ENCODE measurements at places on chromosomes 2 and 18.

- no peak for DNase-seq
Measured at GRCh38 chr2:35989503-35989902, 366.1 kb upstream of the CRIM1 start.

DNA sequence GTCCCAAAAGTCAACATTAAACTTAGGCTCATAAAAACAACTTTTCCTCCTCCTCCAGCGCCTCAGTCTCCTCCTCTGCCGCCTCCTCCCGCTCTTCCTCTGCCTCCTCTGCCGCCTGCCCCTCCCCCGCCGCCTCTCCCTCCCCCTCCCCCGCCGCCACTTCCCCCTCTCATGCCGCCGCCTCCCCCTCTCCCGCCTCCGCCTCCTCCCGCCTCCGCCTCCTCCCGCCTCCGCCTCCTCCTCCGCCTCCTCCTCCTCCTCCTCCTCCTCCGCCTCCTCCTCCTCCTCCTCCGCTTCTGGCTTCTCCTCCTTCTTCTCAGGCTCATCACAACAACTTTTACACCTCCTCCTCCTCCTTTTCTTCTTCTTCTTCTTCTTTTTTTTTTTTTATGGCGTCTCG, 599.9 kb downstream of the TMEM182 start:
- no peak for DNase-seq

- DNase-seq = no peak
Measured at GRCh38 chr18:24176727-24177416, 38.0 kb downstream of the CABYR start.

GRCh38 chr2:126413079-126413478, 242.9 kb upstream of the GYPC start:
- DNase-seq = no peak

GRCh38 chr2:133888621-133889219, 320.5 kb upstream of the NCKAP5 start:
- no peak for DNase-seq

DNA sequence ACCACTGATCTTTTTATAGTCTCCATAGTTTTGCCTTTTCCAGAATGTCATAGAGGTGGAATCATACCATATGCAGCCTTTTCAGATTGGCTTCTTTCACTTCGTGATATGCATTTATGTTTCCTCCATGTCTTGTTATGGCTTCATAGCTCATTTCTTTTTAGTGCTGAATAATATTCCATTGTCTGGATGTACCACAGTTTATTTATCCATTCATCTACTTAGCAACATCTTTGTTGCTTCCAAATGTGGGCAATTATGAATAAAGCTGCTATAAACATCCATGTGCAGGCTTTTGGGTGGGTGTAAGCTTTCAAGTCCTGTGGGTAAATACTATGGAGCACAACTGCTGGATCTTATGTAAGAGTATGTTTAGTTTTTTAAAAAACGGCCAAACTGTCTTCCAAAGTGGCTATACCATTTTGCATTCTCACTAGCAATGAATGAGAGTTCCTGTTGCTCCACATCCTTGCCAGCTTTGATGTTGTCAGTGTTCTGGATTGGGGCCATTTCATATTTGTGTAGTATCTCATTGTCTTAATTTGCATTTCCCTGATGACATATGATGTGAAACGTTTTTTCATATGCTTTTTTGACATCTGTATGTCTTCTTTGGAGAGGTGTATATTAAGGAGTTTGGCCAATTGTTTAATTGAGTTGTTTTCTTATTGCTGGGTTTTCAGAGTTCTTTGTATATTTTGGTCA, 20.6 kb downstream of the STPG4 start:
- no peak for DNase-seq

DNA sequence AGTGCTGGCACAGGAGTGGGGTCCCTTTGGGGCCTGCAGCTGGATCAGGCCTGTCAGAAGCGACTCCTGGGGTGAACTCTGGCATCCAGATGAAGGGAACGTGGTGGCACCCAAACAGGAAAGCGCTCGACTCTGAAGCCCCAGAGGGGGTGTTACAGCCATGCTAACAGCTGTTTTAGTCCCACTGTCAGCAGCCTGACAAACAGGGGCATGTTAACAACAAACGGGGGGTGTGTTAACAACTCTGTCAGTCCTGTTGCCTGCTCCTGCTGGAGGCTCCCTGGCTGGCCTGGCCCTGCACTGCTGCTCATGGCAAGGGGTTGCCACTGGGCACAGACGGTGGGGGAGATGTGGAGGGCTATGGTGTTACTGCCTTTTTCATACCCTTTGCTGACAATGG, 2.6 kb upstream of the RNU2-63P start:
- no peak for DNase-seq

DNA sequence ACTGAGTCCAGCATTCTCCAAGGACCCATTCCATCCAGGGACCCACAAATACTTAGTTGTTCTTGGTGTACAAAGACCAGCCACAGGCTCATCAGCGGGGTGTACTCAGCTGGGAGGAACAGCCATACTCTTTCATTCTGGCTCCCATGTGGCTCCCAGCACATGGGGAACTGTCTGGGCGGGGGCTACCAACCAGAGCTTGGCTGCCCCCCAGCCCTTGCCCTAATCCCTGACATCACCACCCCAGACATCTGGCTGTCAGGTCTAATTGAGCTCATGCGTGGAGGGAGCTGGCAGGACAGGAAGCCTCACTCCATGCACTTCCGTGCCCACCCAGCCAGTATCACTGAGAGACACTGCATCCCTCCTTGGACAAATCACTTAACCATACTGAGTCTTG, 283.6 kb downstream of the DYSF start:
- DNase-seq = peak; percentile 43

- DNase-seq = no peak
Measured at GRCh38 chr2:215612786-215613185, 176.9 kb upstream of the FN1 start.

GRCh38 chr2:204530464-204530805, 14.8 kb upstream of the PARD3B start:
- no peak for DNase-seq

DNA sequence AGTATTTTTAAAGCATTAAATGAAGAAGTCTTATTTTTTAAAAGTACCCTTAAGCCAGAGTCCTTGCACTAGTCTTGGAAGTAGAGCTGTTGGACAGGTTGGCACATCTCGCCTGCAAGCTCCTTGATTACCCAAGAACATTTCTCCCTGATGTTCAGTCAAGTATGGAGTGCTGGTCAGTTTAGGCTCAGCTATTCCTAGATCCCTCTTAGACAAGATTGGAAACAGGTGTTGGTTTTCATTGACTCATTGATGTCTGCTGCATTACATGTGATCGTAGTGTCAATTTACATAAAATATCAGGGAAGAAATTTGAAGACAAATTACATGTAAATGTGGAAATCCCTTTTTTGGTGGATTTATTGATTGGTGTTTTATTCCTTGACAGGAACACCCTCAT, 170.4 kb downstream of the ZNF407 start:
- DNase-seq = no peak

- DNase-seq = peak; percentile 4
Measured at GRCh38 chr2:221478485-221478863, 93.6 kb downstream of the EPHA4 start.

DNA sequence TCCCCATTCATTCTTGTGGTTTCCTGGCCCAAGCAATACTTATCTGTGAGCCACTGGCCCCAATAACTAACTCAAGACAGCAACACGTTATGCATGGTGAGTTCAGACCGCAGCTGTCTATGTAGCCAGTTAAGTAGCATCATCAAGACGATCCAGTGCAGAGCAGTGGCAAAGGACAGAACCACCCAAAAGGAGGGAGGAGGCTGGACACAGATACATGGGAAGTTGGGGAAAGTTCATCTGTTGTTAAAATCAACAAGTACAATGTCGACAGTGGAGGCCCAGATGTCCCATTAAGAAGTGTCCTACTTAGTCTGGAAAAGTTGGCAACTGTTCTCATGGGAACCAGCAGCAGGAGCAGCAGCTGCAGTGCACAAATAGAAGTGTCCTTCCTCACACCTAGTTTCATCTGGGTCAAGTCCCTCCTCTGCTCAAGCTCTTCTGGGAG, 106.9 kb upstream of the THOC1 start:
- DNase-seq = no peak

DNA sequence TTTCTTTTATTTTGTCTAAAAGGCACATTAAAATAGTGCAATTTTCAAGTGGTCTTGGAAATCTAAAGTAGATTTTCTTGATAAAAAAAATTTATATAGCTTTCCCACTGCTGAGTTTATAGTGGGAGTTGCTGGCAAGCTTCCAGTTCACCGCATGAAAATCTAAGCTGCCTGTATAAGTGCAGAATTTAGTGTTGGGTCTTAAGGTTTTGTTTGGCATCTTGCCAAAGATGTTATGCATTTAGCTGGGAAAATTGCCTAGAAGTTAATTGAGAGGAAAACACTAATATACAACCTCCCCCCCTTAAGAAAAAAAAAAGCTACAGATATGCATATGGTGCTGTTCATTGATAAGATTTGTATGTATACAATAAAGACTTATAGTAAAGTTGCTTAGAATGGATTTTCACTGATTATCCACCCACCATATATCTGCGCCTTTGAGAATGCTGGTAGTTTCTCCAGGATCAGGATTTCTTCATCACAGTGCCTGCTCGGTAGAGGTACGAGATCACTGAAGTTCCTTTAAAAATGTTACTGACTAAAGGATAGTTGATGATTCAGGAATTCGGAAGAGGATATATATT, 803.2 kb upstream of the POU3F3 start:
- peak; percentile 67 for DNase-seq

DNA sequence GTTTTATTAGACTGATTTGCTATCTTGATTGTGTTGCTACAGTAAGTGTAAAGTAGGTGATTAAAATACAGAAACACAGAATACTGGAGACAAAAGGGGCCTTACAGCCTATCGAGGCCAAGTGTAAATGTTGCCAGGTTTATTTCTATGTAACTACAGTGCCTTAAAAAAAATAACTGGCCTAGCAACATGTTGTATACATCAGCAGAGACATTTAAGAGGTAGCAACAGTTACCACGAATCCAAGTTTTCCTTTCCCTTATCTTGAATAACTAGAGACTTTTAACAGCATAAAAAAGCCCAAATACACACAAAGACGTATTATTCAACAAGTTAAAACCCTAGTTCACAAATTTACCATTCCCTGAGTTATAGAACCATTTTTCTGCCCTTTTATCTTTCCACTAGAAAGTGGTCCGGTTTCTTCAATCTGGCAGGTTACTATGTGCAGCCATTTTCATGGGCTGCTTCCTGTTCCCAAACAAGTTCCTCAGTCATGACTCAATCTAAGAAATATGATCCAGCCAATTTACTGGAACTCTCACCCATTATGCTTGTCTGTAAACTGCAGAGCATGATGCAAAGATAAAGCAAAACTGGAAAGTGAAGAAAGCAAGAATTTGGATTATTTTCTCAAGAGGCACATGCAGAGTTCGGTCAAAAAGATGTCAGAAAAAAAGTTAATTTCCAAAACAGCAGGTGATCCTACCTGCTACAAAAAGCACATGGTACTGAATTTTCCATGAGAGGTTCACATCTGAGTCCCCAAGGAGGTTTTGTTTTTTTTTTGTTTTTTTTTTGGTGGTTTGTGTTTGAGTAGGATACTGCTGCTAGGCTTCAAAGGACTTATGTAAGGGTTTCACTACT, 22.2 kb downstream of the NFE2L2 start:
- peak; percentile 56 for DNase-seq

DNA sequence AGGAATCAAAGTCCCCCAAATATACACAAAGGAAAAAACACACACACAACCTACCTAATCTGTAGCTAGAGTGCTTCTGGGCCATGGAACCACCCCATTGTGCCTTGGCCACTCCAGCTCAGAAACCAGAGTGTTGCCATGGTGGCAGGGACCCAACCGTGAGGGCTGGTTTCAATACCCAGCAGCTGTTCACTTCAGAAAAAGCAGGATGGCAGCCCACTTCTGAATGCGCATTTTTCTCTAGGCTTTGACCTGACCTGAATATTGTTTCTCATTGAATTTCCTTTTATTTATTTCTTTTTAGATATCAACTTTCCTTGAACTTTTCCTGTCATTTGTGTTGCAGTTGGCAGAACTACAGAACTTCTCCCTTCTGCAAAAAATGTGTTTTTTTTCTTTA, 43.0 kb upstream of the EHBP1 start:
- no peak for DNase-seq

- DNase-seq = no peak
Measured at GRCh38 chr2:163207693-163208370, 369.3 kb upstream of the KCNH7 start.

DNA sequence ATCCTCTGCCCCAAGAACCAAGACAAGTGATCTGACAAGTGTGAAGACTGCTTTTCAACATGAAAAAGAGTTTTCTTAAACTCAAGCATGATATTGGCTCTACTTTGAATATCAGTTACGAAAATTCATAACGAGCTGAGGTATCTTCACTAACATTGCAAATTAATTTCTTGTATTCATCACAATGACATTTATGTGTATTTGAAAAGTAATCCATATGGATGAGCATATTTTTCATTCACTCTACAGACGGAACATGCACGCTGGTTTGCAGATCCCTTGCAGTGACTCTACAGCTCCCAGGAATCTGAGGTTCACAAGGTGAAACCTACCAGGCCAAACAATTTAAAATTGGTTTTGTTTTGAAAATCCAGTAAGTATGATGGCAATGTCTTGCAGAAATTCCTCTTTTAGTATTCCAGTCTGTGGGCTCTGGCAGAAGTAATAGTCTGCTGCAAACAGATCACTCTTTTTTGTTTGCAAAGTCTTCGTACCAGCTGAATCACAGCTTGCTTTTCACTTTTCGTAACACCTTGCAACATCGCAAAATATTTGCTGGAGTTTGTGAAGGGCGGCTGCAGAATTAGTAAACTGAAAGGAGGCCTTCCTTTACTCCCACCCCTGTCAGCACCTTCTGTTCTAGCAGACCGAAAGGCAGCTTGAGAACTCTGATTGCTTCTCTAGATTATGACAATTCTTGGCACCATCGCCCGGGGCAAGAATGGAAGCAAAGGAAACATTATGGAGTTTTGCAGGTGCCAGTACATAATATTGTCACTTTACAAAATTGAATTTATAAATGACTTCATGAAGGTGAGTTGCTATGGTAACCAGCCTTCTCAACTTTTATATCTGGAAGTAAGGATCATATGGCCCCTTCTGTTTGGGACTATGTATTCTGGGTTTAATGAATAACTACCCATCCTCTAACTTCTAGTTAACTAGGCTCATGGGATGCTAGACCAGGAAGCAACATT, 168.7 kb downstream of the TMEM247 start:
- DNase-seq = no peak

DNA sequence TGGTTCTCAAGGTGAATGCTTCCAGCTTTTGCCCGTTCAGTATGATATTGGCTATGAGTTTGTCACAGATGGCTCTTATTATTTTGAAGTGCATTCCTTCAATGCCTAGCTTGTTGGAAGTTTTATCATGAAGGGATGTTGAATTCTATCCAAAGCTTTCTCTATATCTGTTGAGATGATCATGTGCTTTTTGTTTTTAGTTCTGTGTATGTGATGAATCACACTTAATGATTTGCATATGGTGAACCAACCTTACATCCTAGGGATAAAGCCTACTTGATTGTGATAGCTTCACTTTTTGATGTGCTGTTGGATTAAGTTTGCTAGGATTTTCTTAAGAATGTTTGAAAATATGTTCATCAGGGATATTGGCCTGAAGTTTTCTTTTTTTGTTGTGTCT, 112.1 kb downstream of the MBD2 start:
- peak; percentile 18 for DNase-seq

- DNase-seq = no peak
Measured at GRCh38 chr2:96396095-96396494, 60.5 kb downstream of the NCAPH start.
